ENCODE measurements at places on chromosomes 3 and 15. TPM values are rescaled to one million over a fixed set of nuclear protein-coding genes. Genes with fewer than 3 reads are reported as not detected.
A peak's percentile ranks its signal among the peaks of the same experiment; 100 is the strongest.

- DNase-seq: no peak
Measured at GRCh38 chr3:51712511-51712931, 5.7 kb downstream of the GRM2 start.

- DNase-seq: no peak
Measured at GRCh38 chr3:22360970-22361369, 610.0 kb upstream of the ZNF385D start.

GRCh38 chr3:23612296-23612891 lies 193.4 kb upstream of the UBE2E1 start:
- DNase-seq: no peak

DNA sequence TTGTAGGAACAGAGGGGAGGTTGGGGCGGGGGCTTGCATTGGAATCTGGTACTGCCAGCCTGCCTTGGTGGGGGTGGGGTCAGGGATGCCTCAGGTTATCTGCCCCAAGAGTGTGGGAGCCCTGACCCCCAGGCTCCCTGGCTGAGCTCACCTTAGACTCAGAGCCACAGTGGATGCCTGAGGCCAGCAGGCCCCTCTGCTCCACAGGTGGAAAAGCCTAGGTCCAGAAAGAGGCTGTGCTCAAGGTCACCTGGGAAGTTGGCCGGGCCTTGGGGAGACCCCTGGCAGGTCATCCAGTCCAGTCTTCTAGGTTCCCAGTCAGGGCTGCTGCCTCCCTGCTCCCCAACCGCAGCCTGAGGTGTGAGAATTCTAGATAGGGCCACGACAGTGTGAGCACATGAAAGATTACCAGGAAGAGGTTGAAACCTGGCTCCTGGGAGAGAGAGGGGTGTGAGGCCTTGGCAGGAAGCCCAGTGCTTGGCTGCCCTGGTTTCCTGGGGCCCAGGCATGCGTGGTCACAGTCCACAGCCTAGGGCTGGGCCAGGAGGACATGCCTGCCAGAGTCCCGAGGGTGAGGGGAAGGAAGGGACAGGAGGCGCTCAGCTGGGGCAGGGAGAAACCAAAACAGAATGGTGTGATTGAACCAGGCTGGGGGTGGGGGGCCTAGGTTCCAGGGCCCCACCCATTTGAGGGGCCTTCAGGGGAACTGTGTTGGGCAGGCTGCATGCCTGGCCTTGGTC lies 4.9 kb downstream of the HDAC11 start:
- DNase-seq: peak; percentile 75

DNA sequence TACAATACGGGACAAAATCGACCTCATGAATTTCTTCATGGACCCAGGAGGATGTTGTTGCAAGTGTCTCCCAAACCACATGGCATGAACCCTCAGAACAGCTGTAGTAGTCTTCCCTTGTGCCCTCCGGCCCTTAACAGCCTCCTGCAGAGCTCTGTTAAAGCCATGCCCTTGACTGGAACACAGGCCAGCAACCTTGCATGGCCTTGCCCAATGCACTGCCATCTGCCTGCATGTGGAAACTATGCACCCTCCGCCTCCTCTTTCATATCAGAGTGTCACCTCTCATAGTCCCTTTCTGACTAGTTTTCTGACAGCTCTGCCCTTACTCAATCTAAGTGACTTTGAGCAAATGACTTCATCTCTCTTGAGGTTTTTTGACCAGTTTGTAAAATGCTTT lies 39.4 kb upstream of the TRIM71 start:
- DNase-seq: no peak

- DNase-seq: no peak
Measured at GRCh38 chr3:137944593-137944992, 65.4 kb upstream of the CLDN18 start.

GRCh38 chr3:157261000-157261399 lies 101.1 kb upstream of the CCNL1 start:
- no peak for DNase-seq

DNA sequence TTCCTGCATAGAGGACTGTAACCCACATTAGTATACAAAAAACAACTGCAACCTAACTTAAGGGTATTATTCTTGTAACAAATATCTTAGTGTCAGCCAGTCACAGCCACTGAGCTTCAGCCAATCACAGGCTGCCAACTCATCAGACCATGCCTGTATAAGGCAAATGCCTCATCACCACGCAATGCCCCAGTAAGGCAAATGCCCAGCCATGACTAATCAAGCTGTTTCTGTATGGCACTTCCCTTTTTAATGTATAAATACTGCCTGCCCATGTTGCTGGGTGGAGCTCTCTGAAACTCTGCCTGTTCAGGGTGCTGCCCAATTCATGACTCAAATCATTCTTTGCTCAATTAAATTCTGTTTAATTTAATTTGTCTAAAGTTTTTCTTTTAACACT lies 18.4 kb upstream of the GABRA5 start:
- DNase-seq: no peak

DNA sequence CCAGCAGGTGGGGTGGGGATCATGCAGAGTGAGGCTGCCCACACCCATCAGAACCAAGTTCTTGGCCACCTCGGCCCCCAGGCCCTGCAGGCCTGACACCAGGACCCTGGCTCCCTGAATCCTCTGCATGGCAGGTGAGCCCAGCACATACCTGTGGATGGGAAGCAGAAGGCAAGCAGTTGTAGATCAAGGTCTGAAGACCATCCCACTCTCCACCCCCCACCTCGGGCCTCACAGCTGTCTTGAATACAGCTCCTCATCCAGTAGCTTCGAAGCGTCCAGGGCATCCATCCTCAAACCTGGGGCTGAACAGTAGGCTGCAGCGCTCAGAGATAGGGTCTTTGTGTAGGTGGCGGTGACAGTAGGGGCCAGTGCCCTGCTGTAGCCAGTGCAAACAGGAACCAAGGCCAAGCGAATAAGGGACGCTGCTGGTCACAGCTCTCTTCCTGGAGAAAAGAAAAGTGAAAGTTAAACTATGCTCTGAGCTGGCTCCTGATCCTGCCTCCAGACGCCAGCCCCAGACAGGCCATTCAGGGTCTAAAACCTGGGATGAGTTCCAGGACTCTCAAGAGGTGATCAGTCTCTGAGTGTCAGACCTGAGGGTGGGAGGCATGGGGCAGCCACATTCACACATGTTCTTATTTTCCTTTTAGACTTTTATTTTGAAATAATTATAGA lies at the start of gene UBA7:
Gene UBA7, minus strand, starts transcription at position 457 of the 678 bp plus-strand sequence. Its CDS starts 166 bp downstream, at position 291.
- DNase-seq: peak; percentile 61

- DNase-seq: no peak
Measured at GRCh38 chr3:181329024-181329423, 339.5 kb upstream of the DNAJC19 start.

GRCh38 chr15:85865070-85865684 lies 70.5 kb upstream of the KLHL25 start:
- peak; percentile 86 for DNase-seq

- no peak for DNase-seq
Measured at GRCh38 chr3:149555927-149556326, 81.4 kb downstream of the TM4SF4 start.

DNA sequence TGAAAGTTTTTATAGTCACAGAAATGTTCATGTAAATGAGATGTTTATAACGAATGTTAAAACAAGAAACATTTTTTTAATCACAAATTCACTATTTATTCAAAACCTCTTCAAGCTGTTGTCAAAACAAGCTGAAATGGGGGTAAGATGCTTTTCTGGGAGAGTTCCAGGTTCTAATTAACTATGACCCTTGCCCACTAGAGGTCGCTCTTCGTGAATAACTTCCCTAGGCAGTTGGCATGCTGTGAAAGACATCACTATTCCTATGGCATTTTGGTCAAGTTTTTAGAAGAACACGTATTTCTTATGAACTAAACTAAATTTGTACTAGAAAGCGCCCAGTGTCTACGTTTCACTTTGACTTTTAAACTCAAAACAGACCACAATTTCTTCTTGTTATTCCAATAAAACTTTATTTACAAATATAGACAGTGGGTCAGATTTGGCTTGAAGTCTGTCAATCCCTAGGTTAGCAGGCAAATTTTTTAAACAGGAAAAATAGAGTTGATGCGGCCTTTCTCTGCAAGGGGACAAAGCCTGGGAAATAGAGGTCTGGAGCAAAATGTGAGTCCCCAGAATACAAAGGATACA lies 62.8 kb upstream of the CMTM8 start:
- DNase-seq: peak; percentile 58

GRCh38 chr15:80679167-80679803 lies 15.8 kb upstream of the ABHD17C start:
- no peak for DNase-seq

DNA sequence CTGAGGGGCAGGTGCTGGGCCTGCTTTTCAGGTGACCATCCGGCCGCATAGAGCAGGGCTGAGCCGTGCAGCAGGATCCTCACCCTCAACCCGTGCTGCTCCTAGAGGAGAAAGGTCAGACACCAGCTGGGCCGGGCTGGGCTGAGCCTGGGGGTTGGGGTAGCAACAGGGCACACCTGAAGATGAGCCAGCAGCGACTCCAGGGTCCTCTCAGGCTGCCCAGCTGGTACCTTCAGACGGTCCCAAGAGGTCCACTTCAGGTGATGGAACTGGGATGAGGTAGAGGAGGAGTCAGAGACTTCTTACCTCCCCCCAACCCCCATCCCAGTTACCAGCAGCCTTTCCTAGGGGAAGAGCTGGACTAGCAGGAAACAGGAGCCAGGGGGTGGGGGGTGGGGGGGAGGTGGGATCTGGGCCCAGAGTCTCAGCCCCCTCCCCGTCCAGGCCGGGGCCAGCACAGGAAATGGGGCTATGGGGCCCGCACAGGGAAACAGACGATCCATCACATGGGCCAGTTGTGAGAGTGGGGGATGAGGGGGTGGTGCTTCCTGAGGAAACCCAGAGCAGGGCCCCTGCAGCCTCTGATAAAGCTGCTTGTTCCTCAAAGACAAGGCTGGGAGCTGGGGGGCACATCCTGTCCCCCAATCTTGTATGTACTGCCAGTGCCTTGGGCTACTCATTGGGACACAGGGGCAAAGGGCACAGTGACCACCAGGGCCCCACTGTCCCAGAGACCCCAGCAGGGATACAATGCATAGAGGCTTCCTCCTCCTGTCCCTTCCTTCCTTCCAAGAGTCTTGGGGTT lies 3.0 kb downstream of the INKA1 start:
- DNase-seq: peak; percentile 91

The ANKUB1 gene
- total RNA-seq: not detected

The GPR156 gene
- total RNA-seq: 1.1 TPM

The RFX7 gene
- total RNA-seq: 17.5 TPM

The ST3GAL6 gene
- total RNA-seq: 11.6 TPM
